Endodermal cell (in vitro differentiated cells): ENCODE measurements at places on chromosomes 3 and 15. TPM values are rescaled to one million over a fixed set of nuclear protein-coding genes. Genes with fewer than 3 reads are reported as not detected.

FBXW12 gene
- total RNA-seq, result 0.13 TPM in 1 of 2 replicates, not detected in the other

CPNE9 gene
- total RNA-seq, result 0.62 and 0.66 TPM in 2 replicates

CFAP20DC gene
- 6.2 to 6.5 TPM (median 6.4 TPM) in 3 replicates for total RNA-seq

CYP19A1 gene
- total RNA-seq, result not detected in 3 replicates

DNA sequence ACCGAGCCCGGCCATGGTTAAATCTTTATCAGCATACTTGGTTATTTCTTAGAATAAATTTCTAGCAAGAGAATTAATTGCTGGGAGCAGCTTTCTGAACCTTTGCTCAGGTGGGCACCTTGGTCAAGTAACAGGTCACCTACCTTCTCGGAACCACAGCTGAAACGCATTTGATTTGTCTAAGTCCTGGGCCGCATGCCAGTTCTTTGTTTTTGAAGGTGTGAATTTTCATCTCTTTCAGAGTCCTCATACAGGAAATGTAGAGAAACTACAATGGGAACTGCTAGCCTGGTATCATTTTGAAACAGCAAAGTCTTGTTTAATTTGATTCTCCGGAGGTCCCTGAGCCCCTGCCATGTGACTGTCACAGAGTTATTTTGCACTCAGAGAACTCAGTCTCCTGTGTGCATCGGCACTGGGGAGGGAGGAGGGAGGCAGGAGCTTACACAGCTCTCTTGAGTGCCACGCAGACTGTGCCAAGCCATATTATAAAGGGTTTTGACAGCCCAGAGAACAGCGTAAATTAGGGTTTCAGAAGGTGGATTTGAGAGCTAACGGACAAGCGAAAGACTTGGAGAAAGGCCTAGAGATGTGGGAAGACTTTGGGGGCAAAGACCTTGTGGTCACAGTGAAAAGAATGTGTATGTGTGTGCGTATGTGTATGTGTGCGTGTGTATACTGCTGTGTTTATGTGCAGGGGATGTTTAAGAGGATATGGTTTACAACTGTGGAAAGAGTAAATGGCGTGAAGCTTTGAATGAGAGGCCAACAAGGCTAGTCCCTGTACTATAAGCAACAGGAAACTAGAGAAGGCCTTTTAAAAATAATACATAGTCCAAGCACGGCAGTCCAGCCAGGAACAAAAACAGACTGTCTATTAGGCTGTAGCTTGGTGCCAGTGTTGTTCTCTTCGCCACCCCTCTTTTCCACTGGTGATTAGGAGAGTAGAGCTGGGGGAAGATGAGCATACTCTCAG lies 61.8 kb upstream of the ATP13A3 start:
- DNase-seq, result no peak

GRCh38 chr3:37990527-37990926 lies at the start of gene VILL:
Gene VILL, plus strand, starts transcription at chr3:37990786. Its CDS starts 2,887 bp downstream, at chr3:37993673.
- peak; percentile 56 for DNase-seq

- DNase-seq, result no peak
Observed at GRCh38 chr3:149353581-149354184, 20.2 kb upstream of the TM4SF18 start.

- no peak for DNase-seq
Observed at GRCh38 chr3:173013219-173013832, 127.7 kb downstream of the SPATA16 start.

- DNase-seq, result no peak
Observed at GRCh38 chr15:43748376-43748775, 2.1 kb downstream of the PDIA3 start.

- no peak for DNase-seq
Observed at GRCh38 chr3:16374047-16374934, 109.3 kb downstream of the OXNAD1 start.

DNA sequence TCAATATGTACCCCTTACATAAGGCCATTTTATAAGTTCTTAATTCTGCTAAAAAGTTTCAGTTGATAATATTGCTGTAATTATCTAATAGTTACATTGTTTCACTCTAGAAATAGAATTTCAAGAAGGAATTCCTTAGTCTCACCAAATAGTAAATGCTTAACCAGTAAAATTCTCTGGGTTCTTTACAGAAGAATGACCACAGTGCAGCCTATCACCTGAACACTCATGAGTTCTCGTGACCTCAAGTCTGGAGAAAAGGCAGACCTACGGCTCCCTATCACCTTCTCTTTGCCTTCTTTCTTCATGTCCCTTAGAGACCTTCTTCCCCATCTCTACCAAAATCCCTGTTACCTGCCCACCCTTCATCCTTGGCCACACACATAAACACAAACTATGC lies 30.9 kb downstream of the CCDC191 start:
- DNase-seq, result no peak

DNA sequence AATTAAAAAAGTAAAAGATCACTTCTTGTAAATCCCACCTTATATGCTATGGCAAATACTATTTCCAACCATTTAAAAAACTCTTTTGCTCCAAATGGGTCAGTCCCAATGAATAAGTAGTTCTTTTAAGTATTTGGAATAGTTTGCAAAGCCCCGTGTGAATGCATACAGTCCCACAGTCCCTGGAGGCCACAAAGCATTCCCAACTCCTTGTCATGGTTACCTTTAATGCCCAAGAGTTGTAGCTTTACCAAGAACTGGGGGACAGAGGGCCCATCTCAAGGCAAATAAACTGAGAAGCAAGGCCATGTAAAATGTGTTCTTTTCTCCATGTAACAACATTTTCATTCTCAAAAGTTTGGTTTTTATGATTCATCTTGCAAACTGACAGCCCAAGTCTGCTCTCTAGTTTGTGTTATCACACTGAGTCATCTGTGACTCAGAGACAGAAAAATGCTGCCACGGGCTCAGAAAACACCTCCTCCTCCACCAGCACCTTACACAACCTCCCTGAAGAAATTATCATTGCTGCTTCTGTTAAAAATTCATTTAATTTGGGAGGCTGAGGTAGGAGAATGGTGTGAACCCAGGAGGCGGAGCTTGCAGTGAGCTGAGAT lies 336.2 kb downstream of the ERC2 start:
- peak; percentile 74 for DNase-seq

GRCh38 chr15:73677146-73677607 lies 7.0 kb upstream of the CD276 start:
- peak; percentile 91 for DNase-seq

DNA sequence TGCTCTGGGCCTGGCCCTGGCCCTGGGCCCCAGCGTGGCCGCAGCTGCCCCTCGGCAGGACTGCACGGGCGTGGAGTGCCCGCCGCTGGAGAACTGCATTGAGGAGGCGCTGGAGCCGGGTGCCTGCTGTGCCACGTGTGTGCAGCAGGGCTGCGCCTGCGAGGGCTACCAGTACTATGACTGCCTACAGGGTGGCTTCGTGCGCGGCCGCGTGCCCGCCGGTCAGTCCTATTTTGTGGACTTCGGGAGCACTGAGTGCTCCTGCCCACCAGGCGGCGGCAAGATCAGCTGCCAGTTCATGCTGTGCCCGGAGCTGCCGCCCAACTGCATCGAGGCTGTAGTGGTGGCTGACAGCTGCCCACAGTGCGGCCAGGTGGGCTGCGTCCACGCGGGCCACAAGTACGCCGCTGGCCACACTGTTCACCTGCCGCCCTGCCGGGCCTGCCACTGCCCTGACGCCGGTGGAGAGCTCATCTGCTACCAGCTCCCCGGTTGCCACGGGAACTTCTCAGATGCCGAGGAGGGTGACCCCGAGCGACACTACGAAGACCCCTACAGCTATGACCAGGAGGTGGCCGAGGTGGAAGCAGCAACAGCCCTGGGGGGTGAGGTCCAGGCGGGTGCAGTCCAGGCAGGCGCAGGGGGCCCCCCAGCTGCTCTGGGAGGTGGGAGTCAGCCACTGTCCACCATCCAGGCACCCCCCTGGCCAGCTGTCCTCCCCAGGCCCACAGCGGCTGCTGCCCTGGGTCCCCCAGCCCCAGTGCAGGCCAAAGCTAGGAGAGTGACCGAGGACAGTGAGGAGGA lies 21.7 kb downstream of the FBLN2 start:
- peak; percentile 56 for DNase-seq

- no peak for DNase-seq
Observed at GRCh38 chr15:96849271-96849900, 518.9 kb downstream of the NR2F2 start.

DNA sequence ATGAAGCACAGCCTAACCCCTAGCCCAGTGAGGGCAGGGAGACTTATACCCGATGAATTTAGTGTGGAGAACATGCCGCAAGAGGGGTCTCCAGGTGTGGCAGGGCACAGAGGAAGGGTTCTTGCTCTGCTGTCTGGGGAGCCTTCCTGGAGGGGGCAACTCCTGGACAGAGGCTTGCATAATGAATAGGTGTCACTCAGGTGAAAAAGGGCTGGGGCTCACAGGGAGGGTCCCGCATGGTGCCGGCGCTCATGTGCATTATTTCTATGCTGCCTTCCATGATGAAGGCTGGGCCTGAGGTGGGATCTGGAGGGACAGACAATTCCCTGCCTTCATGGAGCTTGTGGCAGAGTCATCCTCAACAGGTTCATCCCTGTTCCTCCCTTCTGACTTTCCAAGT lies 51.5 kb downstream of the ITGA11 start:
- peak; percentile 27 for DNase-seq

DNA sequence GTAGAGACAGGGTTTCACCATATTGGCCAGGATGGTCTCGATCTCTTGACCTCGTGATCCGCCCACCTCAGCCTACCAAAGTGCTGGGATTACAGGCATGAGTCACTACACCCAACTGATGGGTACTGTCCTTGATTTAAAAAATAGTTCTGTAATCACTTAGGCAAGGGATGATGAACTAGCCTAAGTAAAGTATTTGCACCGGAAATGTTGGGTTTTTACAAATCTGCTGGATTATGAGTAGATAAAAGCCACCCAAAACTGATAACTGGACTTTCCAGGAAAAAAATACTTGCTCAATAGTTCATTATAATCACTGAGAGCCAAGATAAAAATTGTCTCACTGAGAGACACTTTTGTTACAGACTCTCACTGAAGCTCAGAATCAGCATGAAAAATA lies 218.0 kb downstream of the WNT5A start:
- DNase-seq, result no peak

- DNase-seq, result peak; percentile 11
Observed at GRCh38 chr15:25182098-25182478, 227.3 kb downstream of the SNRPN start.
